ENCODE measurements at places on chromosomes 11 and 22.
A peak's percentile ranks its signal among the peaks of the same experiment; 100 is the strongest.

DNA sequence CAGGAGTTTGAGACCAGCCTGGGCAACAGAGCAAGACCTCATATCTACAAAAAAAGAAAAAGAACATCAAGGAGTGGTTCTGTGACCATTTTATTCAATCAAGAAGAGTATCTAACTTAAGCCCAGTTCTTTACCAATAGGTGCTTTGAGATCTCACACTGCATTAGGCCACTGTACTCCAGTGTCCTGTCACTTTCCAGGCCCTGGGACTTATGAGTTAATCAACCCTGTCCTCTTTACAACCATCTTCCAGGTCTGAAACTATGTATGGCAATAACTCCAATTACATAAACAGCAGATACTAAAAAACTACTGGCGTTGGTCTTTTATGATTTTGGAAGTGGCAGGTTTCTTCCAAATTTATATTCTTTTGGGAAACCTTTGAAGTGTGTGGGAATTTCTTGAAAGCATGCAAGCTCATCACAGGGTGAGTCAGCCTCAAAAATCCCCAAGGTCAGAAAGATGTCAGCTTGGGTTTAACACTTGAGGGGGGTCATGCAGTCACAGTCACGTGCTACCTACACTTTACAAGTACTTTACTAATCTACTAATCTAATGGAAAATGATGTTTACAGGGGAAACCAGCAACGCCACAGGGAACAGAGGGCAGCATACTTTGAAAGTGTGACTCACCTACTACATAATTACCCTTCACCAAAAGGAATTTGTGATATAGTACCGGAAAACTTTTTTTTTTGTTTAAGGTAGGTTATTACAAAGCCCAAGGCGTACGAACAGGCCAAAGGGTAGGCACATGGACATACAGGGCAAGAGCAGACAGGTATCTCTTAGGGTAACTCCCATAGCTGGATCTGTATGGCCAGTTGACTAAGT is 15.6 kb downstream of the PISD start:
- no peak for DNase-seq

DNA sequence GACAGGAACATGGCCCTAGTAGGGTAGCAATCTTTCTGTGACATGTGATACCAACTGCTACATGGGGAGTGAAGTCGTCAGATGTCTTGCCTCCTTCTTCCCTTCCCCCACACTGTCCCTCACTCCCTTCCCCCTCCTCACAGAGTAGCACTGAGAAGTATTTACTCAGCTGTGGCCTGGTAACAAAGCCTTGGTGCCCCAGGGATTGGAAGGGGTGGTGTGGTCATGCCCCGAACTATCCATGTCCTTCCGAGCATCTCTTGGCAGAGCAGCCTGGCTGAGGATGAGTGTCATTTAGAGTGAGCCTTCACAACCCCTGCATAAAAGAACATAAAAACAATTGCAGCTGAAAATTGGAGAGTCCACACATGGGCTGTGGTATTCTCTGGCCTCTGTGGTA is 46.1 kb downstream of the ARFGAP2 start:
- DNase-seq = no peak

DNA sequence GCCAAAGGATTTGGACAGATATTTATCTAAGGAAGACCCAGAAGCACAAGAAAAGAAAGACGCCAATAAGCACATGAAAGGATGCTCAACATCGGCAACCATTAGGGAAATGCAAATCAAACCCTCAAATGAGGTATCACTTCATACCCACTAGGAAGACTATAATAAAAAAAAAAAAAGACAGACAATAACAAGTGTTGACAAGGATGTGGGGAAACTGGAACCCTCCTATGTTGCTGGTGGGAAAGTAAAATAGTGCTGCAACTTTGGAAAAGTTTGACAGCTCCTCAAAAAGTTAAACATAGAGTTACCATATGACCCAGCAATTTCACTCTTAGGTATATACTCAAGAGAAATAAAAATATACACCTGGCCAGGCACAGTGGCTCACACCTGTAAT is 47.0 kb downstream of the MICAL3 start:
- no peak for DNase-seq

DNA sequence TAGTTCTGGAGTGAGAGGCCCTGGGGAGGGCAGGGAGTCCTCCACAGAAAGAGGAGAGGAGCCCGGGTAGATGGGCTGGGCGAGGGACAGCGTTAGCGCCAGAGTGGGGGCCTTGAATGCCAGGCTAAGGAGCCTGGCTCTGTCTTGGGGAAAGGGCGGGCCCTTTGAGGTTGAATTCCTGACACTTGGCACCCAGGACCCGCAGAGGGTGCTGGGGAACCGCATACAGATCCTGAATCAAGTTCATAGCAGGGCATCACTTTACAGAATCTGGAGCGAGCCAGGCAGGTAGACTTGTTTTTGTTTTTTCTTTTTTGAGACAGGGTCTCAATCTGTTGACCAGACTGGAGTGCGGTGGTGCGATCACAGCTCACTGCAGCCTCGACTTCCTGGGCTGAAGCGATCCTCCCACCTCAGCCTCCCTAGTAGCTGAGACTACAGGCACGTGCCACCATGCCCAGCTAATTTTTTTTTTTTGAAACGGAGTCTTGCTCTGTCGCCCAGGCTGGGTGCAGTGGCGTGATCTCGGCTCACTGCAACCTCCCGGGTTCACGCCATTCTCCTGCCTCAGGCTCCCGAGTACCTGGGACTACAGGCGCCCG is 6.1 kb downstream of the CARNS1 start:
- no peak for DNase-seq

DNA sequence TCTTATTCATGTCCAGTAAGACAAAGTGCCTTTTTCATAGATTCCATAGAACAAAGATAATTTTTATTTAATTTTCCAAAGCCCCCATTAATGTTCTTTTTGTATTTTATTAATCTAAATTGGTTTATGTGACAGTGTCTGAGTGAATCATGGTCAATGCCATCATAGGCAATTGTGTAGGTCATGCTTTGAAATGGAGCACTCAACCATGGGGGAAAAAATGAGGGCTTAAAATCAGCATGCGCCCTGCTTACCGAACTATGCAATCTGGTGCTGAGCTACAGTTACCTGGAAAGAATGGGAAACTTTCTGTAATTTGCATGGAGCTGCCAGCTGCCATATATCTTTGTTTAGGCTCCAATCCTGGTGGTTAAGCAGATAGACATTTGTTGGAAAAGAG is 28.4 kb upstream of the RAB38 start:
- DNase-seq = no peak

DNA sequence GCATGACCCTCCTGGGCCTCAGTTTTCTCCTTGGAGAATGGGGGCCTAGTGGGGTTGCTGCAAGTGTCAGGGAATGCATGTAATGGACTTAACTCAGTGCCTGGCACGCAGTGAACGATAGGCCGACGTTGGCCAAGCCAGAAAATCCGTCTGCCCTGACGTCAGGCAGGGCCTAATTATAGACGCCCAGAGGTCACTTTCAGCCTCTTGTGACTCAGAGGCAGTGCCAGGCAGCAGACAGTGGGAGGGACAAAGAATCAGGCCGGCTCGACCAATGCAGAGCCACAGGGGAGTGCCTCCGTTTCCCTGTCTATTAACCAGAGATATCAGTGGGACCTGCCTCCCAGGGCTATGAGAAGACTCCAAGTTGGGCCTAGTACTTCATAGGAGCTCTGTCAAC is 115.0 kb downstream of the MN1 start:
- DNase-seq = no peak

DNA sequence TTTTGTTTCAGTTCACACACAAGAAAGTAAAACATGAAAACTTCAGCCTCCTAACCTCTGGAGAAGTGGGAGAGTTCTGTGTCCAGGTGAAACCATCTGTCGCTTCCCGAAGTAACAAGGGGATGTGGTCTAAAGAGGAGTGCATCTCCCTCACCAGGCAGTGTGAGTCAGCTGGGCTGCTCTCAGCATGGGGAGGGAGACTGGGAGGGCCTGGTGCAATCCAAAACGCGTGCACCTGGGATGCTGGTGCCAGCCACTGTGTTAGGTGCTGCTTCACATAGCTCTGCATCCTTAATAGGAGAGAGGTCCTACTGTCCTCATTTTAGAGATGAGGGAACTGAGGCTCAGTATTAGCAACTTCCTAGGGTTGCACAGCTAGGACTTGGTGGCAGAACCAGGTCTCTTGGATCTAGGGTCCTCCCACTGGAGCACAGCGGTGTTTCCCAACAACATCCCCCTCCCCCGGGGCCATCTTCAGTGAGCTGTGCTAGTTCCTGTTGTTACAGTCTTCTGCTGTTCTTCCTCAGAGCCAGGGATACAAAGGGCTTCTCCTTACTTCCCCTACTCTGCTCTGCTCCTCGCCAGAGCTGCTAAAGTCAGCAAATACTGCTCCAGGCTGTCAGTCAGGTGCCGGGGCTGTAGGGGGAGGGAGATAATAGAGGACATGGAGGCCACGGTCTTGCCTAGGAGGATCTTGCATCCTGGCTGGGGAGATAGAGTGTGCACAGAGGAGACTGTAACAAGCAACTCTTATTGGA is 8.0 kb downstream of the IL10RA start:
- DNase-seq = no peak

DNA sequence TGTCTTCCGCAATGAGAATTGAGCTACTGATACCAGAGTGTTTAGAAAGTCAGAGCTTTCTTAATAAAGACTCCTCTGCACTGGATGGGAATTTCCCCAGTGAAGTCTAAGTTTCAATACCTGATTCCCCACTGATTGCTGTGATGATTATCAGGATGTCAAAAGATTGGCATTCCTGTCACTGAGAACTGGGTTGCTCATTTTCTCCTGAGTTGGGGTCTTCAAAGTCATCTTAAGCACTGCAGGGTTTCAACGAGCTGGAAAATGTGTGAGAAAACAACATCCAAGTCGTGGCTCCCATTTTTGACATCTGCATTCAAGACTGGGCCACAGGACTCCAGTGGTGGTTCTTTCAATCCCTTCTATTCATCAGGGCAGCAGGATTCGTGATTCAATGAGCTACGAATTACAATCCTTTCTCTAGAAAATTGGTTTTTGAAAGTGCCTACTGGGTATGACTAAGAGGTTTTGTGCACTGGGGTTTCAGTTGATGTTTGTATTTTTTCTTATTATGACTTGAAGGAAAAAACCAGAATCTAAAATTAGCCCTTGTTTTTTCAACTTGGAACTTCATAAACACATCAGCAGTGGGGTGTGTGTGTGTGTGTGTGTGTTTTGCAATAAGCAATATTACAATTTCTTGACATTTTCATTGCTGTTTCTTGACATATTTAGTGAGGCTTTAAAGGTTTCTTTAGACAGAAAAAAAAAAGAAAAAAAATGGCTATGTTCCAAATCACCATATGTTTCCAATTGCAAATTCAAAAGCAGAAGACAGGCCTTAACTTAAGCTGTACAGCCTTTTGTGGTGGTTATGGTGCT is 233.0 kb downstream of the FAM76B start:
- no peak for DNase-seq

DNA sequence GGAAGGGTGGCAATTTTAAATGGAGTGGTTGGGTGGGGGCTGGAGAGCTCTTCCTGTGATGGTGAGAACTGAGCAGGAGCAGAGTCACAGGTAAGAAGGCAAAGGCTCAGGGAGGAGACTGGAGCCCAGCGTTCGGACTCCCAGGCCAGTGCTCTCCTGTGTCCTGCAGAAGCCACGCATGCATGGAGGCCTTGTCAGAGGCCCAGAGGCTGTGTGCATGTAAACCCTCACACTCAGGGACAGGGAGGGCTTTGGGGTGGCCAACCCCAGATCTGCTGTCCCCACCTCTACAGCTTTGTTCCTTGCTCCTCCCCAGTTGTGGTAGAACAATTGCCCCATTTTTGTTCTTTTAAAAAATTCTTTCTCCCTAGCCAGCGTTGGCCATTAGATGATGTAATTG is 130.4 kb upstream of the PARVA start:
- no peak for DNase-seq

- no peak for DNase-seq
These were observed 52.4 kb downstream of the SYTL2 start for GRCh38 chr11:85758480-85759039.

DNA sequence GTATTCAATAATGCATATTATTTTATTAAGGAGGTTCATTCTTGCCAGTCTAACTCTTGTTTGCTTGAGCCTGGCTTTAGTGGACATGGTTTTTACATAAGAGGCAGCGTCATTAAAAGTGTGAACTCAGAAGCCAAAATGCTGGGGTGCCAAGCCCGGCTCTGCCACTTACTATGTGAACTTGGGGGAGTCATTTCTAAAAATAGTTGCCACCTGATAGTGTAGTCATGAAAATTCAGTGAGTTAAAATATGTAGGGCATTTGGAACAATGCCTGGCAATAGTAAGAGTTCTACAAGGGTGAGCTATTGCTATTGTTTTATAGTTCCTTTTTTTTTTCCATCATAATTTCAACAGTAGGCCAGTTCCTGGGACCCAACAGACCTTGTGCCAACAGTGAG is 49.9 kb downstream of the TENM4 start:
- no peak for DNase-seq

DNA sequence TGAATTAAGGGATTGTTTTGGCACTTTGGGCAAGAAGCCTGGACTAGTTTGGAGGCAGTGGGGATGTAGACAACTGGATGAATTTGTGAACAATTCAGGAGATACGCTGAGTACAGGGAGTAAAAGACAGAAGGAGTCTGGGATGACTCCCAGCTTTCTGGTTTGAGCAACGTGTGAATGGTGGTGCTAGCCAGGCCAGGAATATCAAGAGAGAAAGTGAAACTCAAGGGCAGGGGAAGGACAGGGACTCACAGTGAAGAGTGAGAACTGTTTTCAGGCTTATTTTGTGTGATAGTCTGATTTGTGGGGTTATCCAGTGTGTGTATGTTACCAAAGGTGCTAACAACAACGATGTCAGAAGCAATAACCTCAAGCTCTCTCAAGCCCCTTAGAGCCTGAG is 15.9 kb downstream of the CHRM1 start:
- DNase-seq = no peak

- DNase-seq = peak; percentile 93
These were observed 13.2 kb upstream of the CSF2RB start for GRCh38 chr22:36900225-36900624.

DNA sequence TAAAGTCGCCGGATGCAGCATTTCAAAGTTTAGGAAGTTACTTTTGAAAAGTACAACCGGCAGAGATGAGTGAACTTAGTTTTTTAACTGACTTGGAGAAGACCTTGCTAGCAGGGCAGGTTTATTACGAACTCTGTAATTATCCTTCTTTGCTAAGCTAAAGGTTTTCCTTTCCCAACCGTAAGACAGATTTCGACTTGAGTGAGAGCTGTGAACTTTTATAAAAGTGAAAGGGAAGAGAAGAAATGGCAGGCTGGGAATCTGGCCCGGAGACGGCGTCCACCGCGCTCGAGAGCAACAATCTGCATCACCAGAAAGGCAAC is 659 bp upstream of the TEAD1 start:
- no peak for DNase-seq
